ENCODE measurements at places on chromosomes 13 and 19.

DNA sequence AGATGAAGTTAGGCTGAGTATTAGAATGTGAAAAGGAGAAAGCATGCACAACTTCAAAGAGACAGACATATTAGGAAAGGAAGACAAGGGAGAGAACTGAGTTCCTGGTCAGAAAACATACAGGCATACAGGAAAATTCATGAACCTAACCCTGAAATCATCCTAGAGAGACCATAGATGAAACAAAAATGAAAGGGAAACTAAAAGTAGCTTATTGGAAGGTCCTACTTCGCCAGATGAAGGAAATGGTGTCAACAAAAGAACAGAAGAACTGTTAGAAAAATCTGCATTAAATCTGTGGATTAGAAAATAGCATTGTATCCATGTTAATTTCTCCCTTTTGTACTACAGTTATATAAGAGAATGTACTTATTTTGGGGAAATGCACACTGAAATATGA lies 169.0 kb upstream of the UFM1 start:
- DNase-seq, result no peak

- no peak for DNase-seq
Measured at GRCh38 chr19:10866495-10866894, 4.9 kb upstream of the CARM1 start.

GRCh38 chr13:21079761-21080592 lies 18.6 kb upstream of the LATS2 start:
- DNase-seq, result no peak

DNA sequence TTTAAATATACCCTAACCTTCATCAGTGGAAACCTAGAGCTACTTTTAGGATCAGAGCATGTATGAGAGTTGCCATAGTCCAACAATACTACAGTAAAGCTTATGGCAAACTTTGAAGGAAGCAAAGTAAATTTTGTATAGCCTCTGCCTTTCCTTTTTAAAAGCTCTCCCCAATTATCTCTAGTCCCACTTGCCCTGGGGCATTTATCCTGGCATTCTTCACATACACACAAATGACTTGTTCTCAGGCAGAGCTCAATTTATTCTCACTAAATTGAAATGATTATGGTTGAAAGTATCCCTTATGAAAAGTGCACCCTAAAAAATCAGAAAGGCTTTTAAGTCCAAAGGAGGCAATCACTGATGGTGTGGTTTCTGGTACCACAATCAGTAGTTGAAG lies 94.1 kb upstream of the UFM1 start:
- DNase-seq, result no peak

- DNase-seq, result peak; percentile 97
Measured at GRCh38 chr19:1260749-1261537, 8.2 kb upstream of the CIRBP start.

DNA sequence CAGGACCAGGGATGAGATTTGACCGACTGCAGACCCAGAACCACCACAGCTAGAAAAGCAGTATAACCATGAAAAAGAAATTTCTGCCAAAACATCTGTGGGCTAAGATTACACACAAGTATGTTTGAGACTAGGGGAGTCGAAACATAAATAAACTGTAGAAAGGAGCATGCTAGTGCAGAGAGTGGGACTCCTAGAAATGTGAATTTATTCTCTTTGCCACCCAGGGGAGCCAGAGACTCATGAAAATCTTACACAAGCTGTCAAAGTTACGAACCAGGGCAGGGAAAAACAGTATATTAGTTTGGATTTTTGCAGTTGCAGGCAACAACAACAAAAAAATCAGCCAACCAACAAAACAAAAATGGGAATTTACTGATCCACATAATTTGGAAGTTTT lies 12.3 kb upstream of the HSPH1 start:
- DNase-seq, result no peak

DNA sequence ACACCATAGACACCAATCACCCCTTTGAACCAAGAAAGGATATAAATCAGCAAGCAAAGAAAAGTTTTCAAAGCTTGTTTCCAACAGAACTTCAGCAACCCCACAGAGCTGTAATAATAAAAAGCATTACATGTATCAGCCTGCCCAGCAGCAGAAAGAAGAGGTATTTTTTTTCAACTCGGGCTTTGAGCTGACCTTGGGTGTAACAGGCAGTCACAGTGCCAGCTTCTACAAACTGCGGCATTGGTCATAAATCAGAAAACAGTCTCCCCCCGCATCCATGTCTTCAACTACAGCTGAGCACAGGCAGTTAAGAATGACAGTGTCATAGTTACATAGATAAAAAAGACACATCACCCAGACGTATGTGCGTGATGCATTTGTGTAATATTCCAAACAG lies 671.0 kb upstream of the SLITRK1 start:
- DNase-seq, result no peak

DNA sequence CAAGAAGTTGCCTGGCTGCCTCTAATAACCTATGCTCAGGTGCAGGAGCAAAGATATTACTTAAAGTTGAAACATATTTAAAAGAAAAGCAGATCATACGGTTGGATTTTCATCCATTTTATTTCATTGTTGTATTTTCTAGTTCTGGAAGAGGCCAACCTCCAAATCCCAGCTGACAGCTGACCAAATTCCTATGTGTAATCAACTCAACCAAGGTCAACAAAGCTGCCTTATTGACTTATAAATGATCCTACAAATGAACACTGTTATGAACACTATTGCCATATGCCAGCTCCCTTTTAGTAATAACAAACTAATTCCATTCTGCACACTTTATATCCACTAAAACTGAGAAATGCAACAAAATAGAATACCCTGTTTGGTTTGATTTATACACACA lies 1537.4 kb downstream of the SLITRK1 start:
- DNase-seq, result no peak

DNA sequence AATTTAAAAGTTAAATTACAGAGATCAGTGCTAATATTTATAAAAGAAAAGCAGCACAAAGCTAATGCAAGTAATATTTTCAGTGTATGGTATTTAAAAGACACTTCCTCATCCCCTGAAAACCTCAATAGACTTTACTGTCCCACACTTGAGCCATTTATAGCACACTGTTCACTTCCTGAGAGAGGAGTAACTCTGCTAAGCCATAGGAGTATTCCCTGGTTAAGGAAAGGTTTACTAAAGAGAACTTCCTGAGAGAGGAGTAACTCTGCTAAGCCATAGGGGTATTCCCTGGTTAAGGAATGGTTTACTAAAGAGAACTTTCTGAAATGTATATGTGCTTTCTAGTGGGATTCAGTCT lies 159.4 kb downstream of the NHLRC3 start:
- DNase-seq, result no peak

DNA sequence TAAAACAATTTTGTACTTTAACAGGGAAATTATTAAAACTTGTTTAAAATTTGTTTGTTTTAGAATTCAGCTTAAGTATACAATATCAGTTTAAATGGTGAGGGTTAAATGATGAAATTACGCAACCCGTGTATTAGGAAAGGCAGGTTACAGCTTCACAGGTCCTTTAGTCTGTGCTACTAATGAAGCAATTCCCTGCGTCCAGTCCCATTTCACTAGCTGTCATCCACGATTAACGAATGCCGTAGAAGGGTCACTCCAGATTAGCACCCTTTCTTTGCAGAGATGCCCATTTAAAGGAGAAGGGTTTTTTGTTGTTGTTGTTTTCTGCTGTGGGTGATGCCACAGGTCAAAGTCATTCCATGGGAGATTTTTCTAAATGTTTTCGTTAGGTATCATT lies 457.6 kb upstream of the SLC10A2 start:
- no peak for DNase-seq

- no peak for DNase-seq
Measured at GRCh38 chr13:100438059-100438788, 150.4 kb downstream of the GGACT start.

DNA sequence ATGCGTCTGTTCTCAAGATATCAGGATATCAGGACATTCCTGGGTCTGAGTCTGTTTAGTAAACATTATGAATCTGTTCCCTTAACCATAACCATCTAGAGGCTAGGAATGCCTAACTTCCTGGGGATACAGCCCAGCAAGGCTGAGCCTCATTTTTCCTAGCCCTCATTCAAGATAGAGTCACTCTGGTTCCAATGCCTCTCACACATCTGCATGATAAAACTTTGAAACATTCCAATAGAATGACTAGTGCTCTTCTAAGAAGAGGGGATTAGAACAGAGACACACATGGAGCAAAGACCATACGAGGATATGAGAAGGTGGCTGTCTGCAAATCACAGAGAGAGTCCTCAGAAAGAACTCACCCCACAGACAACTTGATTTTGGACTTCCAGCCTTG lies 20.6 kb upstream of the CABP5 start:
- no peak for DNase-seq

DNA sequence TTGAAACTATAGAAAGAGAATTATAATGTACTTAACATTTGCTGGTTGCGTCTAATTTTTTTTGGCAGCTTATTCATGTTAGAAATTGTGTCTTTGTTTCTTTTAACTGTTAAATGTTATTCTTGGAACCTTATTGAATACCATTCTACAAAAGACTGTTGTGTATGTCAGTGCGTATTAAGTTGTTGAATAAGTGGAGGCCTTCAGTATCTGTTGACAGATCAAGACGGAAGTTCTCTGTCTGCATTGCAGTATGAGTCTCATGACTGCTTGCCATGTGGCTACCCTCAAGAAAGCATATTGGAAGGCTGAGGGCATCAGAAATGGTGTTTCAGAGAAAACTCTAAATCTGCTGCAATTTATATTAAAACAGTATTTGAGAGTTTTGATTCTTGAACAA lies 8.5 kb downstream of the UBA2 start:
- no peak for DNase-seq

GRCh38 chr19:20612711-20613316 lies 47.2 kb upstream of the ZNF737 start:
- no peak for DNase-seq

GRCh38 chr13:105412171-105412570 lies 1123.3 kb downstream of the EFNB2 start:
- DNase-seq, result no peak

GRCh38 chr19:19185853-19186740 lies 5.9 kb downstream of the BORCS8 start:
- DNase-seq, result peak; percentile 80

DNA sequence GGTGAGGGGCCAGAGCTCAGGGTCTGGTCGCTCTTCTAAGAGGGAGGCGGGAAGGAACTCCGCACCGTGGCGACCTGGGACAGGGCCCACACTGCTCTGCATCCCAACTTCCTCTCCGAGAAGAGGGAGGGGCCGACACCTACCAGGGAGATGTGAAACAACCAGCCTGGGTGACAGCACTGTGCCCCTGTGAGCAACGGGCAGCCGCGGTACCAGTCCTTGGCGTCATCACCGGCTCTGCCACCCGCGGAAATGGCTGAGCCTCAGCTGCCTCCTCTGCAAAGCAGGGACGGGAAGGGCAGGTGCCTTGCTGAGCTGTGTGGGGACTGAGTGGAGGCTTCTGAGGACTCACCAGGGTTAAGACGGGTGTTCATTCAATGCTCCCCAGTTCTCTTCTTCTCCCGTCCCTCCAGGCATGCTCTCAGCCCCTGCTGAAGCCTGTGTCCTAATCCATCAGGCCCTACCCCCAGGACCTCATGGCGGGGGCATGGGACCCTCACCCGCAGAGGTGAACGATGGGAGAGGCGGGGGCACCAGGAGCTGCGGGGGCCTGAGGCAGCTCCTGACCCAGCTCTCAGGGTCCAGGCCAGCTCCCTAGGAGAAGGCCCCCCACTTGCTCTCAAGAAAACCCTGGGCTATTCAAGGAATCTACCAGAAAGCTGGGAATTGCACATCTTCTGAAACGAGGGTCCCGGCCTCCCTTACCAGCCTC lies 9.3 kb downstream of the ZNF787 start:
- peak; percentile 49 for DNase-seq

DNA sequence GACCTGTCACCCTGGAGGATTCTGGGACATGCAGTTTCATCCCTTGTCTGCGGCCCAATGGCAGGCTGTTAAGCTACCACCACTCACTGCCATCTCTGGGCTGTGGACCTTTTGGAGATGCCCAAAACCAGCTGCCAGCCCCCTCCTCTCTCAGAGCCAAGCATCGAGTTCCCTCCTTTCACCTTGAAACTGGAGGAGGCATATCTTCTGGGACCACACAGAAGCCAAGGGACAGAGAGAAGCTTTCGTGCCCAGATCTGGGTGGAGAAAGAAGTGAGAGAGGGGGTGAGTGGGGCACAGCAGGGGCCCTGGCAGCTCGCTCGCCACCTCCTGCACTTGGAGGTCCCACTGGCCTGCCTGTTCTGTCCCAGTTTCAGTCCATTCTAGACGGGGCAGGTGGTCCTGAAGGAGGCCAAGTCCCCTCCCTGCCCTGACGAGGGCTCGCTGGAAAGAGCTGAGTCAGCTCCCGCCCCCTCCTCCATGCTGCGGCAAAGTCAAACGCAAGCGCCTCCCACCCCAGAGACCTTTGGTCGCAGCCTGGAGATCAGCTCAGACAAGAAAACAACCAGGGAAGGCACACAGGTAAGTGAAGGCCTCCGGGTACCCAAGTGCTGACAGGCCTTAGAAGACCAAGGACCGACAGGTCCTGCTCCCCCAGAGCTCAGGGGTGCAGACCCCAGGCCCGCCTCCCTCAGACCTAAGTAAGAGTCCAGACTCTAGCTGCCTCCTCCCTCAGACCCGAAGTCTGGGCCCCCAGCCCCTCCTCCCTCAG lies 3.8 kb downstream of the BCAT2 start:
- DNase-seq, result no peak

- DNase-seq, result peak; percentile 67
Measured at GRCh38 chr19:13850910-13851733, 25.8 kb upstream of the NANOS3 start.

DNA sequence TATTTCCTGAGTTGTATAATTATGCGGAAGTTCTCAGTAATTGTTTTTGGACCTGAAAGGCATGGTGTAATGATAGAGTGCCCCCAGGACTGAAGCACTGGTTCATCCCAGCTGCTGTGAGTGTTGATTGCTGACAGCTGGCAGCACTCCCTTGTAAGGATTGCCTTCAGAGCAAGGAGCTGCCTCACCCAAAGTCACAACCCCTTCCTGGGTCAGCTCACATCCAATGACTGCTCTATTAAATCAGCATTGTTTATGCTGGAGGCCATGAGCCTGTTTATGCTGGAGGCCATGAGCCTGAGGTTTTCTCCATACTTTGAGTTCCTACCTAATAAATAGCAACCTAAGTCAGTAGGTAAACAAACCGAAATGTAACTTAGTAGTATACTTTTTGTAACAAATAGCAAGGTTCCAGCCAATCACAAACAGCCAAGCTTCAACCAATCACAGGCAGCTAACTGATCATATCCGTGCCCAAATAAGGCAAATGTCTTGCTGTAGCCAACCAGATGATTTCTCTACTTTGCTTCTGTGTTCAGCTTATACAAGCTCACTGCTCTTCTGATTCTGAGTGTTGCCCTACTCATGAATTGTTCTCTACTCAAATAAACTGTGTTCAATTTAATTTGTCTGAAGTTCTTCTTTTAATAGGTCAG lies 11.7 kb upstream of the SPACA6 start:
- DNase-seq, result no peak

GRCh38 chr13:30835442-30835841 lies 70.6 kb upstream of the MEDAG start:
- no peak for DNase-seq
